ENCODE measurements at places on chromosomes 6 and 20.

DNA sequence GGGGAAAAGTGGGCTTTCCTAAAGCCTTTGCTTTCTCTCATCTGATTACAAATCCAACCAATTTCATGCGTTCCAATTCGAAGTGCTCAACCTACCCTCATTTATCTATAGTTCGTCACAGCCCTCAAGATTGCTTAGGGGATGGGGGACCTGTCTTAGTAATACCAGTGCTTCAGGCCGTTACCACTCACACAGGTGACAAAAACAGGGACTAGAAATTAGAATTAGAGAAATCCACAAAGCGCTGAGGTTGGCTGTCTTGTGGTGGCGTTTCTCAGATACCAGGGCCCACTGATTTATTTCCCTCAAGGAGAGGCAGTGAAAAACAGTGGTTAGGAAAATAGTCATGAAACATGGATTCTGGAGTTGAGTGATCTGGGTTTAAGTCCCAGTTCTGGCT, 121.6 kb upstream of the SPACA1 start:
- no peak for DNase-seq

- no peak for DNase-seq
Measured at GRCh38 chr20:18091623-18092022, 33.9 kb upstream of the OVOL2 start.

GRCh38 chr6:168865522-168865921, 388.1 kb downstream of the THBS2 start:
- DNase-seq, result no peak

DNA sequence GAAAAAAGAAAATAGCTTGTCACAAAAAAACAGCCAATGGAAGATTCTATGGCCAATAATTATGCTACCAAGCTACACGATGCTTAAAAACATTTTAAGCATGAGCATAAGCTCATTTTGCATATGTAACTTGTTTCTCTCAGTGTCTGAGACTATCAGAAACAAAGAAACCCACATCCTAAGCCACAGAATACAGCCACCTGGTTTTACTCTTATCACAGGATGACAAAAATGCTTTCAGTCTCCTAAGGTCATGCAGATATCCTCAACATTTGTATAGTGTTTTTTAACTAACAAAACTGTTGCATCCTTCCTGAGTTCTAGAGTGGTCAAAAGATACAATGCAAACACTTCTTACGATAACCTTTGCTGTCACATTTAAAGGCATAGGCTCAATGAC, 172.1 kb upstream of the RUNX2 start:
- DNase-seq, result no peak

DNA sequence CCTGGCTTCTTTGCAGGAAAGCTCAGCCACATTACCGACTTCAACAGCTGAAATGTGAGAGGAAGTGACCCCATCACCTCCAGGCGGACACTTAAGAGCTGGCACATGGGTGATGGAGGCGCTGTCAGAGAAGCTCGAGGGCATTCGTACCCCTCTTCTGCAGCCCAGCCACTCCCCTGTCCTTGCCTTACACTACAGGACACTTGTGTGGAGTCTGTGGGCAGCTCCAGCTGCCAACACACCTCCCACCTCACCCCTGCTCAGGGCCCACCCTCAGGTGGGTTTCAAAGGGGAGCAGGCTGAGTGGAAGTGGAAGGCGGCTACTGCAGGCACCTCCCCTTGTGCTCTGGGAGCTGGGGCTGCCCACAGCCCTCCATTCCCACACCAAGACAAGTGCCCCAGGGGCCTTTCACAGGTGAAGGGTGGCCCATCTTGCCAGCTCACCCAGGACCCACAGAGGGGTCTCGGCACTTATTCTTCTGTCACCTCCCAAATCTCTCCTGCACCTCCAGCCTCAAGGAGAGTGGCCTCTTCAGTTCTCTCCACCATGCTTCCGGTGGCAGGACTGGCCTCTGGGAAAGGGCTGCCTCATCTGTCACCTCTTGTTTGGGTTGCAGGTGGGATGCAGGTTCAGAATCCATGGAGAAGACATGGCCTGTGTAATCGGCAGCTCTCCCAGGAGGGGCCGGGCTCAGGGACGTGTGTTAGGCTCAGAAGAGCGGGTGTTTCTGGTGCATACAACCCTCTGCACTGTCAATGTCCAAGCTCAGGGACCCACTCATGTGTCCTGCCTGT, 49.8 kb downstream of the IRF4 start:
- no peak for DNase-seq

DNA sequence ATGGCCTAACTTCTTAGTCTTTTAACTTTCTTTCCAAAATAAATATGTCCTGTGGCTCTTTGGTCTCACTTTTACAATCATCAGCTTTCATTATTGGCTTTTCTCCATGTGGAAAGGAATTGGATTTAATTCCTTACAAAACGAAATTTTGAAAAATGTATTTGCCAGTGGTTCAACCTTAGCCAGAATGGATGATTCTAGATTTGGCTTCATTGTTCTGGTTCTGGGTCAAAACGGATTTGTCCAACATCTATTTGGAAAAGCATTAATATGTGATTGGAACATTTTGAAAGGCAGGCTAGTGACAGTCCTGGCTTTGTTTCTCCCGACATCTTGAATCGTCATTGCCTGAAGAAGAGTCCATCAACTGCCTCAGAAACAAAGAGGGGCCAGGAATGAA, 59.2 kb downstream of the TENT5A start:
- no peak for DNase-seq

DNA sequence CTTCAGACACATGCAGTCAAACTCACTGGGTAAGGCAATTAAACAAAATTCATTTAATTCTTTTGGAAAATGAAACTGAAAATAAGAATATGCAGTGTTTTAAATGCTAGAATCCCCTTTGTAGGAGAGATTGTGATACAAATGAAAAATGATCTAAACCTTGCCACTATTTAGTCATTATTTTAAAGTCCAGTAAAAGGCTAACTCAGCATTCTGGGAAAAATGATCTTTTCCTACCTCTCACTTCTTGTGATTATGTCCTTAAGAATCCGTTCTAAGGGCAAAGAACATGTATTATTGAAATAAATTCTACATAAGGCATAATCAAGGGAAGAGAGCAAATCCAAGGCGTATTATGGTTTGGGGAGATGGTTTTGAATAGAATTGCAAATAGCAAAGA, 46.4 kb downstream of the TINAG start:
- DNase-seq, result no peak

DNA sequence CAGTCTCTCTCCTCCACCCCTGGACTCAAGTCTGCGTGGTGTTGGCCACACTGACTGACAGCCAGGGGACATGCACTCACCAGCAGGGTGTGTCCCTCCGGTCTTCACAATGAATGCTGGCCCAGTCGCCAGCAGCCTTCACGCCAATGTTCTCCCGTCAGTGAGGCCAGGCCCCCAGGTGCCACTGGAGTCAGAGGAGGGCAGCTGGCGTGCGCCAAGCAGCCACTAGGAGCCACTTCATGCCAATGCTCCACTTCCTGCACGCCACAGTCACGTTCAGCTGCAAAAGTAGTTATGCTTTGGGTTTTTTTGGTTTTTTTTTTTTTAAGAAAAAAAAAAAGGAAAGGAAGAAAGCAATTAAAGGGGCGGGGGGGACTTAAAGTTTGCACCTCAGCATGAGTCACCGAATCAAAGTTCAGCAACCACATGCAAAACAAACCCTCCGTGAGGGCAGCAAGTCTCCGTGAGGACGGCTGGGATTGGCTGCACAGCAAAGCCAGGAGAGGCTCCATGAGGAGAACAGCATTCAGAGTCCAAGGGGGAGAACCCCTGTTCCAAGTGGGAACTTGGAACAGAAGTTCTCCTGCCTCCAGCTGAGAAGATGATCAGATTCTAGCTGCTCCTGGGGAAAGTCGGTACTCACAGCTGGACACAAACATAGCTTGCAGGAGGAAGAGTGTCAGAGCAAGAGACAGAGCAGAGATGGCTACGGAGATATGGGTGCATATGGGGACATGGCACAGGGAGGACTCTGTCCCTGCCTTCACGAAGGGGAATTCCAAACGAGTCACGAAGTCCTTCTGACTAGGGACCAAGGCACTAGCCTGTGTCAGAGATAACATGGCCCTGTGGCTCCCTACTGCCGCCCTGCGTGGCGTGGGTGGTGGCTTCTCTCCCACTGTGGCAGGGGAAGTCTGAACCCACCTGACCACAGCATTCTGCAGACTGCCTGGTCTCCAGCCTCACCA, at the start of gene ZC3H12D:
TSS of gene ZC3H12D (minus strand) at position 282 of the 968 bp plus-strand sequence. CDS start 10,471 bp downstream, outside the sequence.
- peak; percentile 69 for DNase-seq

DNA sequence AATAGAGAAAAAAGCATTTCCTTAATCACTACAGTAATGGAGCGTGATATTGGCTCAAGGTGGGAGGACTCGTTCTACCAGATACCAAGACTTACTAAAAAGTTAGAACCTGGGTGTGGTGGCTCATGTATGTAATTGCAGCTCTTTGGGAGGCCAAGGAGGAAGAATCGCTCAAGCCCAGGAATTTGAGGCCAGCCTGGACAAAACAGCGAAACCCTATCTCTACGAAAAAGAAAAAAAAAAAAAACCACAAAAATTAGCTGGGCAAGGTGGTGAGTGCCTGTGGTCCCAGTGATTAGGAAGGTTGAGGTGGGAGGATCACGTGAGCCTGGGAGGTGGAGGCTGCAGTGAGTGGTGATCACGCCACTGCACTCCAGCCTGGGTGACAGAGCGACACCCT, 24.0 kb upstream of the ATRN start:
- DNase-seq, result no peak
